ENCODE measurements at places on chromosomes 16 and 17.

DNA sequence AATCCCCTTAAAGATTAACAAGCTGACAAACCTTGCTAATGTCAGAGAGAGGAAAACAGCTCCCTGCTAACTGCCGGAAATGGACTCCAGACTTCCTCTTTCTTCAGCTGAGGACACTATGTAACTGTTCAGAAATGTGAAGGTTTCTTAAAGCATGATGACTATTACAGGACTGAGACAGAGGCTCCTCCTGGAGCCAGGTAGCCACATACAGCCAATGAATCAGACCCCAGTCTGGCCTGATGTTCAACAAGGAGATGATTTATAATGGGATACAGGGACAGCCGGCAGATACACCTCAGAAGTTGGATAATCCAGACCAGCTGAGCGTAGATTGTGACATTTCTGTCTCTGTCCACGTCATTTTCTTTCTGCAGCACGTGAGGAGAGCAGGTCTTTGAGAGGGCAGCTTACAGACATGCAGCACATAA lies 216.2 kb downstream of the HS3ST3A1 start:
- DNase-seq: no peak

DNA sequence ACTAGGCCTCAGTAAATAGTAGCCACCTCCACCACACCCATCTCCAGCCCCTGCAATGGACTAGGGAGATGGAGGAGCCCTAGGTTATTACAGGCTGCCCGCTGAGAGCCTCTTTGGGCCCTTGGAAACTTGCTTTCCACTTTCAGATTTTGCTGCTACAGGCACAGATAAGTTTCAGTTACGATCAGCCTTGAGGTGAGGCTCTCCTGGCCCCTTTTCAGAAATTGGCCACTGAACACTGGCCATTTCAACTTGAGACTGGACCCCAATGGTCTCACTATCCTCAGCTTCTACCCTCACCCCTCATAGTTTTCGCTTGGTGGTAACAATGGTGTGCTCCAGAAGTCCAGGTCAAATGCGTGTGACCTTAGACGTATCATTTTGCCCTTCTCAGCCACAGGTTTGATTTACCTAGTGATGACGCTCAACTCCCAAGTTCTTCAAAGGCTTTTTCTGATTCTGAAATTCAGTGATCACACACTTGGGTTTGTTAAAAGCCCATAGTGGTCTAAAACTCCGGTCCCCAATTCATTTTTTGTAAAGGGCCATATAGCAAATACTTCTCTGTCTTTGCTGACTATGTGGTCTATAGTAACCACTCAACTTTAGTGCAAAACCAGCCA lies 1.0 kb downstream of the PMM2 start:
- DNase-seq: no peak

DNA sequence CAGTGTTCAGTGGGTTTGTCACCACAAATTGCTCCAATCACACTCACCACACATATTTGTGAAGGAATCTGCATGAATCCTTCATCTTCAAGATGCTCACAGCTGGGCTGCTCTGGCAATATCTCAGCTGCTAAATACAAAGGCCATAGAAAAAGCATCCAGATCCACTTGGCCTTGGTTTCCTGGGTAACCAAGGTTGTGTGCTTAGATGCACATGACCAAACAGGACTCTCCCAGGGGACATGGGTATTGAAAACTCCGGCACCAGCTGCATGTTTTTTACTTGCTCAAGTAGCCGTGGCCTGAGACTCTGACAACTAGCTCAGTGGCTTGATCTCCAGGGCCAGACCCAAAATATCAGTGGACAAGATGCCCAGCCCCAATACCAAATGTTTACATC lies 131.3 kb downstream of the CBLN1 start:
- no peak for DNase-seq

GRCh38 chr17:8459107-8459506 lies 23.4 kb downstream of the NDEL1 start:
- no peak for DNase-seq

DNA sequence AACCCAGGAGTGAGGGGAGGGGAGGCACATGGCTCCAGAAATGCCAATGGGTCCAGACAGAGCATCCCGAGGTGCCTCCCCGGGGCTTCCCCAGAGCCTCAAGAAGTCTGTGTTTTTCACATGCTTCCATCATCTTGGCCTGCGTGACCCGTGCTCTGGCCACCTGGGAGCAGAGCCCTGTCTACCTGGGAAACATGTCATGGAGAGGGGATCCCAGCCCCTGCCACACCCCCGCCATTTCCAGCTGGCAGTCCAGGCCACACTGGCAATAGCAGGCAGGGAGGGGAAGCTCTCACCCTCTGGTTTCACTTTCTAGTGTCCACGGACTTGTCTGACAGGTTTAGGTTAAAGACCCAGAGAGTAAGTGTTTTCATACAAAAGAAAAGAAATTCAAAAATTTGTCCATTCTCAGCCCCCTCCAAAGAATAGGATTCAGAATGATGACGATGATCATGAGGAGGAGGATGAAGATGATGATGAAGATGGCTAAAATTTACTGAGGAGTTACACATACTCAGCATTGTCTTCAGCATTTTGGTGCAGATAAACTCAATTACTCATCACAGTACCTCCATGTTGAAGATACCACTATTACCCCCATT lies 9.0 kb downstream of the SMIM5 start:
- DNase-seq: no peak

GRCh38 chr17:35010093-35010492 lies 29.8 kb downstream of the LIG3 start:
- no peak for DNase-seq

DNA sequence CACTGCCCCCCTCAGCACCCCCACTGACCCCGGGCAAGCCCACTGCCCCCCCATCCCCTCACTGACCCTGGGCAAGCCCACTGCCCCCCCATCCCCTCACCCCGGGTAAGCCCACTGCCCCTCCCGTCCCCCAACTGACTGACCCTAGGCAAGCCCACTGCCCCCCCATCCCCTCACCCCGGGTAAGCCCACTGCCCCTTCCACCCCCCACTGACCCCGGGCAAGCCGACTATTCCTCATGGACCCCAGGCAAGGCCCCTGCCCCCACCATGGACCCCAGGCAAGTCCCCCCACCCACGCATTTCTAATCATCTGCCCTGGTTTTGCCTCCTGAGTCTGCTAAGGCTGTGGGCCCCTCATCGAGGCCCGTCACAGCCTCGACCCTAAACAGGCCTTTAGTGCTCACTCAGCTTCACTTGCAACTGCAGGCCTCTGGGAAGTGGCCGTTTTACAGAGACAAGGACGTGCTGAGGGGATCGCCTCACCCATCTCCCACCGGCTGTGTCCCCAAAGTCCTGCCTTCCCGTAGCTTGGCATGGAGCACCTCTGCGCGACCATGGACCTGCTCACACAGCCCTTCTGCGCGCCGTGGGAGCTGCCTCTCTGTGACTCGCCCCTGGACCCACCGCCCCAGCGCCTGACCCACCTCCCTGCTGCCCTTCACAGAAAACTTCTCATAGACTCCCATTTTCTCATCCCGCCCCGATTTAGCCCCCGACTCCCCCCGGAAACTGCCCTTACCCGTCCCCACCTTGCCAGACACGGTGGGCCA lies 3.6 kb downstream of the VPS9D1 start:
- DNase-seq: no peak

DNA sequence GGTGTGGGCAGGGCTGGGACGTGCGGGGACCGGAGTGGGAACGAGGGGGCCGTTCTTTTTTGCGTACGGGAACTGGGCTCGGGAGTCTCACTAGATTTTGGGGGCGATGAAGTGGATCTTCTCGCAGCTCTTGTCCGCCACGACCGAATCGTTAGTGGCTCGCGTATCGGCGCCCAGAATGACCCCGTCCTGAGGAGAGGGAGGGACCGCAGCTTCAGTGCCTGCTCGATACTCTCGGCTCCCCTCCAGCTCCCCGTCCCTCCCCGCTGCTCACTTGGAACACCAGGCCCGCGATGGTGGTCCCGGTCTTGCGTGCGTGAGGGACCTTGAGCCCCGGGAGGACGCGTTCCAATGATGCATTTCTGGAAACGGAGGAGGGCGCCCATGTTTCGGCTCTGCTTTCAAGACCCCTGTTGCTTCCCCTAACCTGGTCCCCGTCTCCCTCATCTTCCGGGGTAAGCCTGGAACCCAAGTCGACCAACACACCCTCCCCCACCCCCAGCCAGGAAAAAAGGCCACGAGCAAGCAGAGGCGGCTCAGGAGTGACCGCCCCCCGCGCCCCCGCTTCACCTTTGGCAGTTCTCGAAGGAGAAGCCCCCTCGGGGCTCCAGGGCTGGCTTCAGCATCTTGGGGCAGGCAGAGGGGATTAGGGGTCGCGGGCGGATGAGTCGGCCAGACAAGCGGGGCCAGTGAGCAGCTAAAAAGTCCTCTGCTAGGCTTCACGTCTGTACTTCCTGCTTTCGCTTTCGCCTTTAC lies at the start of gene PSMB10:
TSS of gene PSMB10 (minus strand) at position 727 of the 756 bp plus-strand sequence. CDS start at position 626, 101 bp downstream.
- DNase-seq: no peak

- DNase-seq: no peak
Measured at GRCh38 chr16:84040823-84041820, 1.5 kb downstream of the SLC38A8 start.

DNA sequence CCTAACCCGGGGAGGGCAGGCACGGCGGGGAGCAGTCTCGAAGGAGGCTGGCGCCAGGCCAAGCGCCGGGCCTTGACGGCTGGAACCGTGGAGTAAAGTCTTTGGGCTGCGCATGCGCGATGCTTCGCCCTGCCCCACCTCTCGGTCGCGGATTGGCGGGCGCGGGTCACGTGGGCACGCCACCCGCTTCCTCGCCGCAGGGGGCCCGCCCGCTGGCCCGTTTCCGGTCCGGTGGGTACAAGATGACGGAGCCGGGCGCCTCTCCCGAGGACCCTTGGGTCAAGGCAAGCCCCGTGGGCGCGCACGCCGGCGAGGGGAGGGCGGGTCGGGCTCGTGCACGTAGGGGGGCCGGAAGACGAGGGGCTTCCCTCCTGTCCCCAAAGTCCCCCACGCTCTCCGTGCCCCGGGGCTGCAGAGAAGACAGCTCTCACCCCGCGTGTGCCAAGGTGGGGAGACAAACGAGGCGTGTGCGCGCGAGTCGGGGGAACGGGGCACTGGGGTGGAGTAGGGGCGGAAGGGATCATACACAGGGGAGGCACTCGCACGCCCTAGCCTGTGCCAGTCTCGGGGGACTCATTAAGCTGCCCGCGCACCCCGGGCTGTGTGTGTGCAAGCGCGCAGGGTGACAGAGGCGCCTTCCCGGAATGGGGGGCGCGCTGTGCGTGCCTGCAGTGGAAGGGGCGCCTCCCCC lies at the start of gene MLX:
TSS of gene MLX (plus strand) at position 218 of the 691 bp plus-strand sequence. CDS start at position 243, 25 bp downstream.
- DNase-seq: no peak

GRCh38 chr16:87332150-87332549 lies 15.0 kb upstream of the C16orf95 start:
- no peak for DNase-seq

DNA sequence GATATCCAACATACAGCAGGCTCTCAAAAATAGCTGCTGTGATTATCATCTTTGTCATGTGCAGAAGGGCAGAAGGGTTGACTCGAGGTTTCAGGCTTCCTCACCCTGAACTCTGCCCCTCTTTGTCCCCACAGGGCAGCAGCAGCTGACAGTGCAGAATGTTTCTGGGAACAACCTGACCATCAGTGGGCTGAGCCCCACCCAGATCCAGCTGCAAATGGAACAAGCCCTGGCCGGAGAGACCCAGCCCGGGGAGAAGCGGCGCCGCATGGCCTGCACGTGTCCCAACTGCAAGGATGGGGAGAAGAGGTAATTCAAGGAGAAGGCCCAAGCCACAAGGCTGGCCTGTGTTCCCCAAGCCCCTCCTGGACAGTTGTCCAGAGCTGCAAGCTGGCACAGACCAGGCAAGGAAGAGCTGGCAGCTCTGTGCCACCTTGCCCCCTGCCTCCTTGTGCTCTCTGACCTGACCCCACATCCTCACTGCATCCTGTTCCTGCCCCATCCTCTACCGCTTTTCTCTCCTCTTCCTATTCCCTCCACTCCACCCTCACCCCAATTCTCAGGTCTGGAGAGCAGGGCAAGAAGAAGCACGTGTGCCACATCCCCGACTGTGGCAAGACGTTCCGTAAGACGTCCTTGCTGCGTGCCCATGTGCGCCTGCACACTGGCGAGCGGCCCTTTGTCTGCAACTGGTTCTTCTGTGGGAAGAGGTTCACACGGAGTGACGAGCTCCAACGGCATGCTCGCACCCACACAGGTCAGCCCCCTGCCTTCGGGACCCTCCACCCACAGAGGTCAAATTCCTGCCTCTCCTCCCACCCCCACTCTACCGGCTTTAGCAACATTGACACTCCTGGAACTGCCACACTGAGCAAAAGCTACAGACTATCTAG lies 16.3 kb upstream of the PNPO start:
- no peak for DNase-seq

DNA sequence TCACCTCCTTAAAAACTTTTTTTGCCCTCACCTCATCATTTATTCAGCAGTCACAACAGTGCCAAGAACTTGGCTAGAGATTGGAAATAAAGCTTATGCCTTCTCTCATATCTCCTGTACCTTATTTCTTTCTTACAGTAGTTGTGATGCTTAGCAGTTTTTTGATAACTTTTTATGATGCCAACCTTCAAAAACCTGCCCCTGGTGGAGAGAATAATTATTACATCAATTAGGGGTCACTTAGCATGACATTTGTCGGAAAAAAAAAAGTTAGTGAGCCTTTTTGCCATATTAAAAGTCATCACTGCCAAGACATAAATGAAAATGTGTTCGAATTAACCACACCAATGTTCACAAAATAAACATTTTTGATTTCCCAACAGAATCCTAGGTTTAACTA lies 296.6 kb downstream of the WWOX start:
- DNase-seq: no peak

GRCh38 chr16:86874141-86874540 lies 295.8 kb downstream of the FOXL1 start:
- DNase-seq: no peak

GRCh38 chr17:30208214-30208613 lies 27.3 kb downstream of the SLC6A4 start:
- no peak for DNase-seq

DNA sequence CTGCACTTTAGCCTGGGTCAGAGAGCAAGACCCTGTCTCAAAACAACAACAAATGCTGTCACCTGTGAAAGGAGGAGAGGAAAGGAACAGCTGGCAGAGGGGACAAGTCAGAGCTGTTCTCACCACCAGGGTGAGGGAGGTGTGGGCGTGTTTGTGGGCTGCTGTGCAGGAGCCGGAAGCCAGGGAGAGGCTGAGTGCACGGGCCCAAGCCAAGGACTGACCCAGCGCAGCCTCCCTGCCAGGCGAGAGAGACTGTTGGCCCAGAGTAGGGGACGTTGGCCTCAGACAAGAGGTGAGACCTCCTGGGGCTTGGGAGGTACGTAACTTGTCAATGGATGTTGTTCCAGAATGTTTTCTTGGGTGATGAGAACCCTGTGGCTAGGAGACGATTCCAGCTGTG lies 10.7 kb downstream of the SPNS2 start:
- no peak for DNase-seq

GRCh38 chr16:29686740-29687332 lies 7.9 kb downstream of the QPRT start:
- DNase-seq: no peak

GRCh38 chr17:73591296-73592078 lies 52.8 kb downstream of the SDK2 start:
- no peak for DNase-seq

- no peak for DNase-seq
Measured at GRCh38 chr17:79905832-79906231, 66.6 kb upstream of the CBX4 start.
